ENCODE measurements at places on chromosomes 12 and 14.
A peak's percentile ranks its signal among the peaks of the same experiment; 100 is the strongest.

- DNase-seq, result peak; percentile 3
These were observed 107.0 kb downstream of the HELB start for GRCh38 chr12:66409195-66409871.

- no peak for DNase-seq
These were observed 119.6 kb downstream of the PLXNC1 start for GRCh38 chr12:94267921-94268471.

DNA sequence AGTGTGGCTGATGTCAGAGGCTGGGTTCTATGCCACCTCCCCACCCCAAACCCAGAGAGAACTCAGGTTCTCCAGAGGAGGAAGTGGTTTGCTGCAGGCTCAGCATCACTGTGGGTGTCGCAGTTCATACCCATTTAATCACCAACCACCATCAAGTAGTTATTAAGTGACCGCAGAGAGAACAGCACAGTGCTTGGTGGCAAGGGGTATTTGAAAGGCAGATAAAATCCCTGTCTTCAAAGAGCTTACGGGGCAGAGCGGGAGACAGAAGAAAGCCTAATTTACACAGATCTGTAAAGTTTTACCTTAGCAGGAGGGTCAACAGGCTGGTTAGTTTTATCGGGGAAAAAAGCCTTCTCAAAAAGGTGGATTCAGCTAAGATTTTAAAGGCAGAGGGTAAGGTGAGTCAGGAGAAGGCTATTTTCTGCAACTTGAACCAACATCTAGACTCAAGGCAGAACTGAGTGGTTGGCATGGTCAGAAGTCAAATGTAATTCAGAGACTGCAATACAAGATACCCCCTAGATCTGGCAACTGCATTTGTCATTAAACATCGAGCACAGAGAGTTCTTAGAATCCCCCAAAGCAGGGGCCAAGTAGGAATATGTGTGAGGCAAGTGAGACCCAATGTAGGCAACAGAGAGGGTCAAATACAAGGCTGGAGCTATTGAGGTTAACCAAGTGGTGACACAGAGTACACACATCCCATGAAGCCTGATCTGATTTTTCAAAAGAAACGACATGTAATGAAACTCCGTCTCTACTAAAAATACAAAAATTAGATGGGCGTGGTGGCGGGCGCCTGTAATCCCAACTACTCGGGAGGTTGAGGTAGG, 13.2 kb downstream of the PXN start:
- peak; percentile 45 for DNase-seq

- DNase-seq, result no peak
These were observed 145.3 kb downstream of the CACNA1C start for GRCh38 chr12:2198005-2198501.

GRCh38 chr14:54597795-54598443, 31.0 kb downstream of the SAMD4A start:
- DNase-seq, result no peak

DNA sequence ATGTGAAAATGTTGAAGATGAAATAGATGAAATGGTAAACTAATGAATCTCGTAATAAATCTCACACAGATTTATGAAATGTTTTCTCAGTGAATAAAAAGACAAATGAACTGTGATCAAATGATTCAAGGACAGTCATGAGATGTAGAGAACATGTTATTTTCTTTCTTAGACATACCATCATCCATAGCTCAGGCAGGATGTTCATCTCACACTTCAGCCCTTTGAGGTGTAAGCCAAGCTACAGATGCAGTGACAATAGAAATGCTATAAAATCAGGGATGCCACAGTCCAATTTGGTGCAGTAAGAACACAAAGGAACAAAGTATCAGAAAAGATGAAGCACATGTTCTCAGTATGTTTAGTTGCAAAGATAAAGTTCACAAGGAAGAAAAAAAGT, 242.7 kb upstream of the KRR1 start:
- DNase-seq, result no peak

GRCh38 chr12:88011755-88012154, 17.4 kb downstream of the C12orf50 start:
- DNase-seq, result no peak

DNA sequence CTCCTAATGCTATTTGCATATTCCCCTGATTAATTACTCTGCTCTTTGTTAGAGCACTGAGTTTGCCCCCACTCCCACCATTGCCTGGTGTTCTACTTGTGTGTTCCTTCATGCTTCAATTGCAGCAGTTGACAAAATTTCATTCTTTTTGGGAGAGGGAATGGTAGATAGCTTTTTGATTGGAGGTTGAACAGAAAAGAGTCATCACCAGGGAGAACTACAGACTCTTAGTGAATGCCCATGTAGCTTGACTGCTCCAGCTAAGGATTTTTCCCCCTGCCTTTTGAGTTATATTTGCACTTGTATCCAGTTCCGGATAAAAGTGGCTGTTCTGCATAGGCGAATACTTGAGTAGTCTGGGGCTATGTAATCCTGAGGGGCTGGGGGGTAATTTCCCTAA, 183.9 kb downstream of the ETNK1 start:
- DNase-seq, result no peak

DNA sequence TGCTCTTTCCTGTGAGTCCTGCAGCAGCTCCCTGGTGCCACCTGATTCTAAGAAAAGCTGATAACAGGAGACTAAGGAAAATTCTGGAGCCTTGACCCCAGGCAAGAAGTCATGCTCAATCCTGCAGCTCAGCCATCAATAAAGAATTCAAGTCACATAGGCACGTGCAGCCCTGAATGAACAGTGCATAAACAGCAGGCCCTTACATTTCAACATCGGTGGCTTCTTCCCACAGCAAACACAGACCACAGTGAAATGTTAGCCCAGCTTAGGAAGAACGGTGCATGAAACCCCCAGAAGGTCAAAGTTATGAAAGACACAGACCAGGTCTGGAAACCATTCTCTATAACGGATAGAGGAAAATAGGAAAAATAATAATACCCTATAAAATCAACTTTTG, 10.5 kb downstream of the CINP start:
- no peak for DNase-seq

DNA sequence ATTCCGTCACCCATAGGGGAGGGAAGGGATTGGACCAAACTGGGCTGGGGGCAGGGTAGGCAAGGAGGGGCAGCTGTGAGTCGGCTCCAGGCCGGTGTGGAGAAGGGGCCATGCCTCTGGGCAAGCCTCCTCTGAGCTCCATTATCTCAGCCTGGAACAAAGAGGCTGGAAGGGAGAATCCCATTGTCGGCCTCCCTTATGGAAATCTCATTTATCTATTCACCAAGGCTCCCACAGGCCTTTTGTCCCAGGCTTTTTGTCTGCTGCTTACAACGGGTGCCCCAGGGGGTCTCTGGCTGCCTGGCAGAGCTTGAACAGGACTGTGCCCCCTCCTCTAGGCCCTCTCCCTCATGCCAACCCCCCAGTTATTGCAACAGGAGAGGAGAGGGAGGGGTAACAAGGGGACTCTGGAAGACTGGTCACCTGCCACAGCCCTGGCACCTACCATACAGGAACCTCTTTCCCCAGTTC, 19.5 kb downstream of the FIGNL2 start:
- no peak for DNase-seq

DNA sequence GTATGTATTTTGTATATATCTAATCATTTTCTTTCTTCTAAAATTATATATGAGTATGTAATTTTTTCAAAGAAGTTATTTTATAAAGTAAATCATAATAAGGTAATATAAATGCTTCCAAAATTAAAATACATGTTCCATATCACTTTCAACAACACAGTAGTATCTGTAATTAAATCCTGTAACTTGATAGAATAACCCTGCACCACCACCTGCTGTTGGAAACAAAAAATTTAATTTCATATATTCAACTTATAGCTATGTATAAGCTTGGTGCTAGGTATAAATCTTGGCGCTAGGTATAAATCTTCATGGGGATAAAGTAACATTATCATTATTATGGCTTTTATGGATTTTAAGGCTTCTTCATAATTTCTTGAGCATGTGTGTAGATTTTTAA, 149.7 kb upstream of the DCN start:
- DNase-seq, result no peak

GRCh38 chr12:89252284-89252683, 100.0 kb downstream of the DUSP6 start:
- DNase-seq, result no peak

DNA sequence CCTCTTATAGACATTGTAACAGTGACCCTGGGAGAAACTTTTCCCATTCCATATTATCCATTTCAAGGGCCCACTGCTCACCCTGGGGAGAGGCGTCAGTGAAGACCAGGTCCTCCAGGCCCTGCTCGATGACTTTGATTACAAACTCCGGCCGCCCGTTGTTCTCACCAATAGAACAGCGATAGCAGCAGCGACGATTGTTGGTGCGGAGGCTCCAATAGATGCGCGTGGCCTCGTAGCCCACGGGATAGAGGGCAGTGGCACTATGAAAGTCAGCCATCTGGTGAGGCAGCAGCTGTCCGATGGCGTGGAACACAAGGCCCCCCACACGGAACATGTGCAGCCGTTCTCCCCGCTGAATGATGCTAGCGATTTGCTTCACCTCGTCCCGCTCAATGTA, 7.5 kb upstream of the PRKAG1 start:
- no peak for DNase-seq

GRCh38 chr12:130016194-130016593, 112.4 kb upstream of the TMEM132D start:
- no peak for DNase-seq

- DNase-seq, result no peak
These were observed 65.5 kb downstream of the RASSF3 start for GRCh38 chr12:64675795-64676194.

DNA sequence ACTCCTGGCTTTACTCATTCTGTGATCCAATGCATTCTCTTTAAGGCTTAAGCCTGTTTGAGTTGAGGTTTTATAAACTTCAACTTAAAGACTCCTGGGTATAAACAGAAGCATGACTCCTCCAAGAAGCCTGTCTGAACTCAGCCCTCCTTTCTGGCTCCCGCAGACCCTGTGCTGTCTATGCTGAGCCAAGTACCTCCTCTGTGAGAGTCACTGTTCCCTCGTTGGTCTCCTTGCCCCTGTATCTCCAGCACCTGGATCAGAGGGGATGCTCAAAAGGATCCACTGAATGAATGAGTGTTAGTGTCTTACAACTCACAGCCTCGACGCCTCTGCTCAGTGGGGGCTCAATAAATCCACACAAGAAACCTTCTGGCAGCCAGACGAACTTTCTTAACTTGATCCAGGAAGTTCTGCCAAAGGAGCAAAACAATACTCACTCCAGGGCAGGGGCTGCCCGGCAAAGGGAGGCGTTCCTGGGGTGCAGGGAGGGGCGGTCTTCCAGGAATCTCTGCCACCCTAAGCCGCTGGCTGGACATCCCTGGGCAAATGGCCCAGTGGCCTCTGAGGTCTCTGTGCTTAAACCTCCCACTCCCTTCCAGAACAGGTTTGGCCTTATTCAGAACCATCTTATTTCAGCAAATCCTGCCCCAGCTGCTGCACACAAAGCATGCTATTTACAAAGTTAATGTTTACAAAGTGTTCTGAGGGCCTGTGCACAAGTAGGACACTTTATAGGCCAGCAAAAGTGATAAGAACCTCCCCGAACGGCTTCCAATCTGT, 32.9 kb downstream of the MAP1LC3B2 start:
- no peak for DNase-seq

DNA sequence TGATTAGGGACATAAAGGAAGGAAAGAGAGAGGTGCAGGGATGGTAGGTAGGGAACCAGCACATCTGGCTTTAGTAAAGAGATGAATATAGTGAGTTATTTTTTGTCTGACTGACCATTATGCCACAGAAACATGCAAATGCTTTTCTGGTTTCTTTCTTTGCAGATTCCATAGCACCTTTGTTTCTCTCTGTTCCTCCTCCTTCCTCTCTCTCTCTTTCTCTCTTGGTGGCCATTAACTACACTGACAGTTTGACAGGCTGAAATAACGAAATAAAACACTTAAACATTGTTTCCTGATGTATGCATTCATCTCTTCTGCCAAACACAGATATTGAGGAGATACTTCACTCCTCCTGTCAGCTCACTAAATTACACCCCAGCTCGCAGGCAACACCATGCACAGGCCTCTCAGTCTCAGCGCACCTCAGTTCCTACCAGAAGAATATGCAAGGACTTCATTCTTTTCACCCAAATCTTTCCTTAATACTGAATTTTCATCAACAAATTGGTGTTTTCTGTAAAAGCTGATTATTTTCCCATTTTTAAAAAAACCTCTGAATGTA, 406.9 kb upstream of the SOX5 start:
- no peak for DNase-seq

- no peak for DNase-seq
These were observed 1.3 kb upstream of the WASHC3 start for GRCh38 chr12:102063069-102063468.

DNA sequence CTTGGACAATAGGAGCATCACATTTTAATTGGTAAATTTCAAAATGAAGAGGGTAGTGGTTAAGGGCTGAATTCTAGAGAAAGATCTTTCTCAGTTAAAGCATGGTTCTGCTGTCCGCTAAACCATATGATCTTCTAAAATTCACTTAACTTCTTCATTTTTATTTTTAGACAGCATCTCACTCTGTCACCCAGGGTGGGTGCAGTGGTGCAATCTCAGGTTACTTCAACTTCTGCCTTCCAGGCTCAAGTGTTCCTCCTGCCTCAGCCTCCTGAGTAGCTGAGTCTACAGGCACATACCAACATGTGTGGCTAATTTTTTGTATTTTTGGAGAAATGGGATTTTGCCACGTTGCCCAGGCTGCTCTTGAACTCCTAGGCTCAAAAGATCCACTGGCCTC, 226.7 kb upstream of the ABCD2 start:
- no peak for DNase-seq

DNA sequence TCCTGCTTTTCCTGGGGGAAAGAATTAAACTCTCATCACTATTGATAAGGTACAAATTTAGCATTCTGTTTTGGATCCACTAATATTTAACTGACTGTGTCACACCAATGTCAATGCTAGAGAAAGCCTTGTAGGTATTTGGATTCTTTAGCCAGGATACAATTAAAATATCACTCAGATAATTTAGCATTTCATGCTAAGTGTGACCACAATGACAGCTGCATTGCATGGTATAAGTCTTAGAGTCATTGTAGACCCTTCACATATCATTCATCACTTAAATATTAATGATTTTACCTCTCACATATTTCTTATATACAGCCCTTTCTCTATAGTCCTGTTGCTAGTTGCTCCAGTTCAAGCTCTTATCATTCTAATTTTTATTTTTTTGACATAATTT, 85.3 kb upstream of the ATP2B1 start:
- DNase-seq, result no peak

DNA sequence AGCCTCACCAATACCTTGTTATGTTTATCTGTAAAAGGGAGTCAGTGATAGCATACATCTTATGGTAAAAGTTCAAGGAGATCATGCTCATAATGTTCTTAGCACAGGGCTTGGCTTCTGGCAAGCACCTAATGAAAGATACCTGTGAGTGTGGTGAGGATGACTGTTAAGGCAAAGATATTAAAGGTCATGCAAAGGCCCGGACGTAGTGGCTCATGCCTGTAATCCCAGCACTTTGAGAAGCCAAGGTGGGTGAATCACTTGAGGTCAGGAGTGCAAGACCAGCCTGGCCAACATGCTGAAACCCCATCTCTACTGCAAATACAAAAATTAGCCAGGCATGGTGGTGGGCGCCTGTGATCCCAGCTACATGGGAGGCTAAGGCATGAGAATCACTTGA, 425.9 kb upstream of the TBX3 start:
- DNase-seq, result no peak
